ENCODE measurements at places on chromosomes 7 and 10. TPM values are rescaled to one million over a fixed set of nuclear protein-coding genes. Genes with fewer than 3 reads are reported as not detected.

GRCh38 chr7:121562259-121562658, 166.2 kb upstream of the FAM3C start:
- no peak for DNase-seq

GRCh38 chr10:47025253-47025539, 114.0 kb downstream of the PTPN20 start:
- DNase-seq, result no peak

- DNase-seq, result no peak
Observed at GRCh38 chr7:130363026-130363847, 17.1 kb upstream of the CPA1 start.

The MBLAC1 gene
- 2.0 TPM for polyA plus RNA-seq
